Epithelial cell of prostate (primary cell): ENCODE measurements at places on chromosomes 11 and 22.

GRCh38 chr22:27116312-27117086 lies 459.1 kb downstream of the MIAT start:
- no peak for DNase-seq

GRCh38 chr11:119643212-119643875 lies 85.7 kb downstream of the NECTIN1 start:
- DNase-seq: no peak

DNA sequence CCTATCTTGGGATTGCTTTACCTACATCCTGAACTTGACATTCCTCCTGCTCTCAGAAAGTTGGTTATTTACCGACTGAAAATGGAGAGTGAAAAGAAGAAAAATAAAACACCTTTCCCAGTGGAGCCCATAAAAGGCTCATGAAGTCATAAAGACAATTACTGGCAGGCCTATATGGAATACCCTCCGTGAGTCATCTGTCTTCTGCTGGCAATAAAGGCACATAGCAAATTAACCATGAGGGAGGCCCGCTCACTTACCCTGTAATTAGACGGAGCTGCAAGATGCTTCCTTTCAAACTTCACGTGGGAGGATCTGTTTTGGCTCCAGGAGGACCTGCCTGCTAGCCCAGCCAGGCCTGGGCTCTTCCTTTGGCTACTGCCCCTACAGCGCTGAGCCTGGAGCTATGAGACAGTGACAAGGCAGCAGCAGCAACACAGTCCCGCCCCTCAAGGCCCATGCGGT lies 540.4 kb downstream of the BUD13 start:
- DNase-seq: no peak

- no peak for DNase-seq
These were observed 31.6 kb upstream of the CAVIN3 start for GRCh38 chr11:6351782-6352382.

DNA sequence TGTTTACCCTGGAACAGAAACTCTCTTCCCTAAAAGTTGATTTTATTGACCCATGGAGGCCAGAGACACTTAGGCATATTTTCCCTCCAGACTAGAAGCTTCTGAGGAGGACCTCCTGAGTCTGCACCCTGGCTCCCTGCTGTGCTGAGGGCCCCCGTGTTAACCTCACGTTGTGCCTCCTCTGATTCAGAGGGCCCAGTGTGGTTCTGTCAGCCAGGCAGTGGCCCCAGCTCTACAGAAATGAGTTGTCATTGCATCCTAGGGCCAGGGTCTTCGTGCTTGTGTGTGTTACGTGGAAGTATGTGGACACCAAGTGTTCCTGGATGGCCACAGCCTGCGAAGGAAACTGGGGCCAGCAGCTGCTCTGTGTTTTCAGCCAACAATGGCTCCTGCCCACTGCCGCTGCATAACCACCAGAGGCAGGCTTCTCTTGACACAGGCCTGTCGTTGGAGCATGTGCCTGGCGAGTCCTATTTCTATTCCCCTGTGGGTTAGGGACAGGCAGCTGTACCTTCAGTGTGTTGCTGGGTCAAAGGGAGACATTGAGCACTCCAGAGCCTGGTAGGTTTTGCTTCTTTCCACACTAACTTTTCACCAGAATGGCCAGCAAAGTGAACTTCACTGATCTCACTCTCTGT lies 44.5 kb downstream of the MED15 start:
- no peak for DNase-seq

DNA sequence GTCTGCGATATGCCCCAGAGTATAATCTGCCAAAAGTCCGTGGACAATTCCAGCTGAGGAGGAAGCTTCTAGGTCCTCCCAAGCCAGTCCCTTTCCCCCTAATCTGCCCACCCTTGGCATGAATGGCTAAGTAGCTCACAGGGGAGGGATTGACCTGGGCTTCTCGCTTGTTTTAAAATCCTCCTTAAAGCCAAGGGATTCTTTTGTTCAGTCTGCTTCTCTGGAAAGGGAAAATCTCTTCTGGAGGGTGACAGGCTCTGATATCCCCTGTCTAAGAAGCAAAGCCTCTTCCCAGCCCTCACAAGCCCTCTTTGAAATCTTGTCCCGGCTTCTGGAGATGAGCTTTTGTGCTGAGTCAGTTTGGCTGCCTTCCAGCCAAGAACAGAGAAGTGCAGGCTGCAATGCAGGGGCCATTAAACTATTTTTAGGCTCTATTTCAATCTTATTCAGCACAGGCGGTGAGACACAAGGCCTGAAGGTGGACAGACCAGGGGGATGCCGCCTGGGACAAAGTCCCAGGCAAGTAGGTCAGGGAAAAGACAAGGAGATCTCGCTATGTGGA lies 23.9 kb downstream of the NEFH start:
- DNase-seq: no peak

GRCh38 chr22:28864878-28865596 lies 18.3 kb upstream of the ZNRF3 start:
- DNase-seq: no peak

DNA sequence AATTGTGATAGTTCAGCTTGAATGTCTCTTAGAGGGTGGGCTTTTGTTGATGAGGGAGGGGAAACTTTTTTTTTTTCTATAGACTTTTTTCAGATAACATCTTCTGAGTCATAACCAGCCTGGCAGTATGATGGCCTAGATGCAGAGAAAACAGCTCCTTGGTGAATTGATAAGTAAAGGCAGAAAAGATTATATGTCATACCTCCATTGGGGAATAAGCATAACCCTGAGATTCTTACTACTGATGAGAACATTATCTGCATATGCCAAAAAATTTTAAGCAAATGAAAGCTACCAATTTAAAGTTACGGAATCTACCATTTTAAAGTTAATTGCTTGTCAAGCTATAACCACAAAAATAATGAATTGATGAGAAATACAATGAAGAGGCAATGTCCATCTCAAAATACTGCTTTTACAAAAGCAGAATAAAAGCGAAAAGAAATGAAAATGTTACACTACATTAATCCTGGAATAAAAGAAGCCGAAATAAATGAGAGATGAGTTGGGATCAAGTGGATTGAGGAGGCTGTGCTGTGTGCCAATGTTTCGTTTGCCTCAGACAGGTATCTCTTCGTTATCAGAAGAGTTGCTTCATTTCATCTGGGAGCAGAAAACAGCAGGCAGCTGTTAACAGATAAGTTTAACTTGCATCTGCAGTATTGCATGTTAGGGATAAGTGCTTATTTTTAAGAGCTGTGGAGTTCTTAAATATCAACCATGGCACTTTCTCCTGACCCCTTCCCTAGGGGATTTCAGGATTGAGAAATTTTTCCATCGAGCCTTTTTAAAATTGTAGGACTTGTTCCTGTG lies 3.9 kb downstream of the MALAT1 start:
- no peak for DNase-seq

GRCh38 chr22:46006379-46007002 lies 29.5 kb upstream of the WNT7B start:
- peak; percentile 41 for DNase-seq

DNA sequence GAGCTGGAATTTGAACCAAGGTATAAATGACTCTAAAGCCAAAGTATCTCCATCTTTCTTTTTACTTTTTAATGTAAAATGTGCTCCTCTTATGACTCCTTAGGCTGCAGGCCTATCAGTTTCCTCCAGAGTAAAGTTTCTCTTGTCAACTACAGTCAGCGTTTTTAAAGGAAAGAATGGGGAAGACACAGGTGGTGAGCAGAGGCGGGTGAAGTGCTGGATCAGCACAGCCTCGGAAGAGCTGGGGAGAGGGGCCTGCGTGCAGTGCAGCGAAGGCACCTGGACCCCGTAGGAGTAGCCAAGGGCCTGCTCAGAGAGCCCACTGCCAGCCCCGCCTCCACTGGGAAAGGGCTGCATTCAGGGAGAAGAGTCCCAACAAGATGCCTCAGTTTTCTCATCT lies 48.8 kb upstream of the ALX4 start:
- no peak for DNase-seq

GRCh38 chr11:128269466-128269865 lies 317.9 kb downstream of the ETS1 start:
- DNase-seq: no peak

GRCh38 chr22:28581016-28581415 lies 98.6 kb downstream of the TTC28 start:
- DNase-seq: no peak

DNA sequence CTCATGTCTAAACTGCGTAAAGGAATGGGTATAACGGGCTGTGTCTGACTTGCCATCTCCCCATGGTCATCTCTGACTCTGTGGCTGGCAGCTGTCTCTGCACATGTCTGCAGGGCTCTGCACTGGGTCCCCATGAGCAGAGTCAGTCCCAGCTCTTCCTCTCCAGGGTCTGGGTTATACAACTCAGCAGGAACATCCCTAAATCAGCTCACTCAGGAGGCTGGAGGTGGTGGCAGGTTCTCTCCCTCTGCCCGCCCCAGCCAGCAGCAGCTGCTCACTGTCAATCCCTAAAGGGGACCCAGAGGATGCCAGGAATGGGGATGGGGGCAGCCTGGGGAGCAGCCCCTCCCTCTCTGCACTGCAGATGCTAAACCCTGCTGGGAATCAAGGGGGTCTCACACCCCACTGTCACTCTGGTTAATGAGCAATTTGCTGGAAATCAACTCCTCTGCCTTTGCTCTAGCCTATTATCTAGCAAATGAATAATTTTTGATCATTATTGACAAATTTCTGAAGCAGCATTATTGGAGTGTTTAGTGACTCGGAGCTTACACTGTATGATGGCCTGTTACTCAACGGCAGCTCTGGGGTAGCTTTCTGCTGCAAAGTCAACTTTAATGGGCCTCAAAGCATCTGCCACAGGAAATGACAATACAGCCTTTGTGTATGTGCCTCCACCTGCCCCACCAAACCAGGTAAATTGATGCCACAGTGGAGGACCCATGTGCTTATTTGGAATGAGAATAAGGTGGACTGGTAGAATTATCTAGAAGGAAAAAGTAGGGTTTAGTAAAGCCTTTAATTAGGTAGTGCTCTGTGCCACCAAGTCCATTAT lies 55.7 kb upstream of the SHANK2 start:
- DNase-seq: no peak
